ENCODE measurements at places on chromosomes 11 and 22. TPM values are rescaled to one million over a fixed set of nuclear protein-coding genes. Genes with fewer than 3 reads are reported as not detected.

DNA sequence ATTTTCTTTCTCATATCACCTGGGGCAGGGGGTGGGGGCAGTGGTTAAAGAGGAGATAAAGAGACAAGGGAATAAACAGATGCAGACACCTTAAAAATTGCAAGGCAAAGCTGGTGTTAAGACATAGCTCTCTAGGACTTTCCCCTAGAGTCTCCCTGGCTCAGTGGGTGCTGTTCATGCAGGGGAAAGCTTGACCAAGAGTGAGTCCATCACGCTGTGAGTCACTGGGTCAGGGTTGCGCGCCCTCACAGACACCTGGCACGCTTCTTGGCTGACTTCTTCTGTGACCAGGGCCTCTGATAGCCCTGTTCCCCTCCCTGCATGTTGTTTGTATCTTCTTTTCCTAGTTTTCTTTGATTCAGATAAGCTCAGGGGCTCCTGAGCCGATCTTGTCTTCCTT is 31.9 kb downstream of the COMMD9 start:
- H3K4me1 ChIP-seq = no peaks in the 10 kb centered on the region
- no peak for DNase-seq
- H3K36me3 ChIP-seq = no peaks in the 10 kb centered on the region
- no peak overlapping the region for H3K27ac ChIP-seq

DNA sequence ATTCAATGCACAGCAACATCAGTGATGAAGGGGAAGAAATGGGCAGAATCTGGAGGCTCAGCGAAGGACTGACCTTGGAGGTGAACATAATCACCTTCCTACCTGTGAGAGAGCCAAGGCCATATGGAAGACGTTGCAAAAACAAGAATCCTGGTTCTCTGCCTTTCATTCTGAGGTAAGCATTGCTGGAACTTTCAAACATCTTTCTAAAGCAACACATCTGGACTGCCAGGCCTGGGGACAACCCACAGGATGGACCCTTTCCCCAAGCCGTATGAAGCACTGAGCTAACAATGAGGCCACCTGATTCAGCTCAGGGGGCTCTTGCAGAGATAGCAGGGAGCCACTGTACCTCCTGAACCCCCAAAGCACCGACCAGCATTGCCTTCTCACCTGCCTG is 70.5 kb downstream of the ETS1 start:
- peaks cover 57% of the 10 kb centered on the region for H3K4me1 ChIP-seq
- no peak for DNase-seq
- H3K4me3 ChIP-seq = peak overlapping the region; percentile 95
- peak overlapping the region; percentile 97 for H3K27ac ChIP-seq
- H3K36me3 ChIP-seq = peaks cover 80% of the 10 kb centered on the region

- H3K27ac ChIP-seq = no peak overlapping the region
- DNase-seq = no peak
- H3K4me1 ChIP-seq = no peaks in the 10 kb centered on the region
- H3K4me3 ChIP-seq = no peak overlapping the region
Observed at GRCh38 chr11:70018816-70019215, 59.3 kb upstream of the ANO1 start.

DNA sequence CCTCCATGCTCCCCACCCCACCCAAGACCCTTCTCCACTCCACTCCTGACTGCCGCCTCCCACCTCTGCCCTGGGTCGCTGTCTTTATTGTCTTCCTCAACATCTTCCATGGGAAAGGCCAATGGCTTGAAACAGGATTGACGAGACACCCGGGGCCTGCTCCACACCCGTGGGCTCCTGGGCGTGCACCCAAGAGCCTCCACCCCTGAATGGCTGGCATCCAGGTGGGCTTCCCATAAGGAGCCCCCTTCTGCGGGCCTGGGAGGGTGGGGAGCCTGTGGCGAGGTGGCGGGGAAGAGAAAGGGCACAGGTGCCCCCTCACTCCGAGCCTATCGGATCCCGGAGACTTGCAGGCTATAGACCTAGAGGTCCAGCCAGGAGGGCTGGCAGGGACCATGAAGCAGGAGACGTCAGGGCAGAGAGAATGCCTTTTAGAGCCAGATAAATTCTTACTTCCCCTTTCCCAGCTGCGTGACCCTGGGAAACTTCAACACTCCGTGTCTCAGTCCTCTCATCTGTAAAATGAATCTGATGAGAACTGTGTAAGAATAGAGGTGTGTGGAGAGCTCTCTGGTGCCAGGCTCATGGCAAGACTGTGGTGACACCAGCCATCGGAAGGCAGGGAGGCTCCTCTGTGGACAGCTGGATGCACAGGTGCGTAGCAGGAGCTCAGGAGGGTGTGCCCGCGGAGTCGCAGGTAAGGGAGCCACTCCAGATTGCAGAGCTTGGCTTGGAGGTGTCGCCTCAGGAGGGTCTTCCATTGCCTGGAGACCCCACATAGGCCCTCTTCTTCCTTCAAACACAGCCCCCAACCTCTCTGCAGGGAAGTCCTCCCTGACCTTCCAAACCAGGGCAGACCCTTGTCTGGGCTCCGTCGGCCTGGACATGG is 53.9 kb downstream of the SMIM38 start:
- H3K4me3 ChIP-seq = no peak overlapping the region
- H3K27me3 ChIP-seq = peaks cover 33% of the 10 kb centered on the region
- H3K36me3 ChIP-seq = no peaks in the 10 kb centered on the region
- no peak overlapping the region for H3K27ac ChIP-seq

DNA sequence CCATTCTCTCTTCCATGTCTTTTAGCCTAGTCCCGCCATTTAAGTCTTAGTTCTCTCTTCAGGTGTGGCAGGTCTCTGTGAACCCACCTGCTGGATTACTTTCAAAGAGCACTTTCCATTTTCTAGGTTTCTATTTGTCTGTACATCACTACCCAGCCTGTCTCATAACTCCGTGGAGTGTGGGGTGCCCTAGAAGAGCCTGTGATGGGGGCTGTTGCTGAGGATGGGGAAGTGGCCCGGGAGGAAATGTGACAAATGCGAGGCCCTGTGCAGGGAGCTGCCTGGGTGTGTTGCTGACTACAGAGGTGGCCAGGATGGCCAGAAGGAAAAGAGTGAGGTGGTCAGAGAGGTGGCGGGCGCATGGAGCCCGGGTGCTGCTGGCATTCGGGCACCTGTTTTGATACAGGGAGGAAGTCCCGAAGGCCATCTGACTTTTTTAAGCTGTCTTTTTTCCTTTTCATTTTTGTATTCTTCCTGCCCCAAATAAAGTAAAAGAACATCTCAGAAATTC is 10.7 kb downstream of the DGCR8 start:
- peak overlapping the region; percentile 46 for H3K27ac ChIP-seq
- H3K4me3 ChIP-seq = peak overlapping the region; percentile 19
- H3K36me3 ChIP-seq = peaks cover 16% of the 10 kb centered on the region
- no peak for DNase-seq
- H3K4me1 ChIP-seq = peaks cover 29% of the 10 kb centered on the region

DNA sequence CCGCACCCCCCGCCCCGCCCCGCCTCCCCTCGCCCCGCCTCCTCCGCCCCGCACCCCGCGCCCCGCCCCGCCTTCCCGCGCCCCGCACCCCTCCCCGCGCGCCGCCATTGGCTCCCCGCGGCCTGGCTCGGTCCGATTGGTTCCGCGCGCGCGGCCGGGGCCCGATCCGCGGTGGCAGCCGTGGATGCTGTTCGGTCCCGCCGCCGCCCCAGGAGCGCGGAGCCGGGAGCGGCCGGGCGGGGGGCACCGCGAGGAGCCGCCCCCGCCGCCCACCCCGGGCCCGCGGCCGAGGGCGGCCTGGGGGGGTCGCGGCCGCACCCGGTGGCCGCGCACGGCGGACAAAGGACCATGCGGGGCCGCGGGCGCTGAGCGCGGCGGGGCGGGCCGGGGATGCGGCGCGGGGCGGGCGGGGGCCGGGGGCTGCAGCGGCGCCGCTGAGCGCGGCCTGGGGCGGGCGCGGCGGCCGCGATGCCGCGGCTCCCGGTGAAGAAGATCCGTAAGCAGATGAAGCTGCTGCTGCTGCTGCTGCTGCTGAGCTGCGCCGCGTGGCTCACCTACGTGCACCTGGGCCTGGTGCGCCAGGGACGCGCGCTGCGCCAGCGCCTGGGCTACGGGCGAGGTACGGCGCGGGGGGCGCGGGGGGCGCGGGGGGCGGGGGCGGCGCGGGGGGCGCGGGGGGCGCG is at the start of gene B4GALNT4:
B4GALNT4 (plus strand) TSS at position 164 of the 683 bp plus-strand sequence; CDS start at position 469, 305 bp downstream.
- peak; percentile 43 for DNase-seq
- H3K27ac ChIP-seq = no peak within 1 kb of the TSS
- H3K36me3 ChIP-seq = peaks cover 7% of the 10 kb centered on the region

DNA sequence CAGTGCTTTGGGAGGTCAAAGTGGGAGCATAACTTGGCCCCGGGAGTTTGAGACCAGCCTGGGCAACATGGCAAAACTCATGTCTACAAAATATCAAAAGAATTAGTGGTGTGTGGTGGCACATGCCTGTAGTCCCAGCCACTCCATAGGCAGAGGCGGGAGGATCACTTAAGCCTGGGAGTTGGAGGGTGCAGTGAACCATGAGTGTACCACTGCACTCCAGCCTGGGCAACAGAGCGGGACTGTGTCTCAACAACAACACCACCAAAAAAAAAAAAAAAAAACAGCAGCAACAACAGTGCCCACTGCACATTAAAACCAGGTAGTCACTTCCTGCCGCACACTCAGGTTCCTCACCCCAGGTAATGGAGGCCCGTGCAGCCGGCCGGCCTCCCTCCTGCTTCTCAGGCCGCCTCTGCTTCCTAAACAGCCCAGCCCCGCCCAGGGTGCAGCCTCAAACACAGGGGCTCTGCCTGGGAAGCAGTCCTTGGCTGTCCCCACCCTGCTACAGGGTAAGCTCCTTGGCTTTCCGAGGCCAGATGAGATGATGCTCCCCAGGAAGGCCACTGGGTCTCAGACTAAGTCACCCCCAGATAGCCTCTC is 318.3 kb downstream of the SHANK2 start:
- no peaks in the 10 kb centered on the region for H3K4me1 ChIP-seq
- H3K4me3 ChIP-seq = no peak overlapping the region
- H3K27me3 ChIP-seq = no peaks in the 10 kb centered on the region
- no peak overlapping the region for H3K27ac ChIP-seq
- no peaks in the 10 kb centered on the region for H3K36me3 ChIP-seq
- DNase-seq = no peak

DNA sequence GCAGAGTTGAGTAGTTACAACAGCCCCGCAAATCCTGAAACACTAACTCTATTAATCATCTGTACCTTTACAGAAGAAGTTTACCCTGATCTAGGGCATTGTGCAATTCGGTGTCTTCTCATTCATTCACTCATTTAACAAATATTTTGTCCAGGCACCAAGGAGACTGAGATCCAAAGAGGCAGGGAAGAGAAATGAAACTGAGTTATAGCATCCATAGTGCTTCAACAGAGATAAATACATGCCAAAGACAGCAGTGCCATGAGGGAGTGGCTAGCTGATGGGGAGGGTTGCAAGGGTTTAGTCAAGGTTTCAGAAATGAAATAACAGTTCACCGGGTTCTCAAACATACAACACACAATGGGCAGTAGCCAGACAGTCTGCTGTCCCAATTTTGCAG is 40.2 kb upstream of the MTNR1B start:
- no peak overlapping the region for H3K27ac ChIP-seq
- peaks cover 1% of the 10 kb centered on the region for H3K36me3 ChIP-seq
- H3K27me3 ChIP-seq = no peaks in the 10 kb centered on the region
- no peak overlapping the region for H3K4me3 ChIP-seq

GRCh38 chr11:34997952-34998528 is 81.6 kb downstream of the PDHX start:
- no peaks in the 10 kb centered on the region for H3K27me3 ChIP-seq
- H3K27ac ChIP-seq = peak overlapping the region; percentile 15
- H3K4me3 ChIP-seq = no peak overlapping the region
- H3K4me1 ChIP-seq = peaks cover 23% of the 10 kb centered on the region
- H3K36me3 ChIP-seq = no peaks in the 10 kb centered on the region
- no peak for DNase-seq

DNA sequence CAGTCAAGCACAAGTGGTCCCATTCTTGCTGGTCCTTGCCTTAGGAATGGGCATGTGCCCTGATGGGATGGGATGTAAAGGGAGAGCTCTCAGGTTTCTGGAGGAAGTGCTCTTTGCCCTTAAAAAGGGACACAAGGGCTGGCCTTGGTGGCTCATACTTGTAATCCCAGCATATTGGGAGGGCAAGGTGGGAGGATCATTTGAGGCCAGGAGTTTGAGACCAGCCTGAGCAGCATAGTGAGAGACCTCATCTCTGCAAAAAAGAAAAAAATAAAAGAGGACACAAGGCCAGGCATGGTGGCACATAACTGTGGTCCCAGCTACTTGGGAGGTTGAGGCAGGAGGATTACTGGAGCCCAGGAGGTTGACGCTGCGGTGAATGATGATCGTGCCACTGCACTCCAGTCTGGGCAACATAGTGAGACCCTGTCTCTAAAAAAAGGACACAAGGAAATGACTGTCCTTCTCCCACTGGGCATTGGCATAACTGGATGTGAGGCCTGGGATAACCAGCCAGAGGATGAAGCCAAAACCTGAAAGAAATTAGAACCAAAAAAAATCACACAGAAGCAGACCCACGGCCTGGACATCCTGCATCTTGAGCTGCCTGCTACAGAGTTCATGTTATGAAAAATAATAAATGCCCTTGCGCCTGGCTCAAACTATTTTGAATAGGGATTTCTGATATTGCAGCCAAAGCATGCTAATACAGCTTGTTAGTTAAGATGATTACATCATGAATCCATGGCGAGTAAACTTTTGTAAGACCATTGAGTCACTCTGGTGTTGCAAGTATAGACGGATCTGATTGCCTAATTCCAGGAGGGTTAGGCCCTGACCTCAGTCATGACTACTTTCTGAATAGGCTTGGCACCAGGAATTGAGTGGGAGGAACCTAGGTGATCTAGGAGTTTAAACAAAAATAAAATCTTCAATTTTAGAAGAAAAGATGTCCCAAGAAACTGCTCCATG is 12.9 kb upstream of the CRKL start:
- no peaks in the 10 kb centered on the region for H3K27me3 ChIP-seq
- no peaks in the 10 kb centered on the region for H3K4me1 ChIP-seq
- no peak overlapping the region for H3K27ac ChIP-seq
- no peak overlapping the region for H3K4me3 ChIP-seq
- DNase-seq = no peak

GRCh38 chr11:84249344-84250135 is 963.4 kb upstream of the CCDC90B start:
- no peaks in the 10 kb centered on the region for H3K36me3 ChIP-seq
- H3K27me3 ChIP-seq = no peaks in the 10 kb centered on the region

GRCh38 chr22:17366830-17367229 is 2.4 kb upstream of the CECR2 start:
- H3K27ac ChIP-seq = no peak overlapping the region
- peak overlapping the region; percentile 10 for H3K4me3 ChIP-seq
- peaks cover 1% of the 10 kb centered on the region for H3K36me3 ChIP-seq

The HBG1 gene
- not detected for total RNA-seq

The GGTLC2 gene
- not detected for total RNA-seq

The DPAGT1 gene
- total RNA-seq = 63.8 TPM

All from activated T-cell treated with anti-CD3 and anti-CD28 coated beads, Interleukin-2, amount 50 U/mL, for 72 hours (primary cell).